ENCODE measurements at places on chromosomes 5 and 9.
A peak's percentile ranks its signal among the peaks of the same experiment; 100 is the strongest.

- no peak for DNase-seq
Measured at GRCh38 chr9:297104-297972, 82.7 kb downstream of the DOCK8 start.

- DNase-seq = no peak
Measured at GRCh38 chr5:168179192-168179593, 112.3 kb upstream of the WWC1 start.

DNA sequence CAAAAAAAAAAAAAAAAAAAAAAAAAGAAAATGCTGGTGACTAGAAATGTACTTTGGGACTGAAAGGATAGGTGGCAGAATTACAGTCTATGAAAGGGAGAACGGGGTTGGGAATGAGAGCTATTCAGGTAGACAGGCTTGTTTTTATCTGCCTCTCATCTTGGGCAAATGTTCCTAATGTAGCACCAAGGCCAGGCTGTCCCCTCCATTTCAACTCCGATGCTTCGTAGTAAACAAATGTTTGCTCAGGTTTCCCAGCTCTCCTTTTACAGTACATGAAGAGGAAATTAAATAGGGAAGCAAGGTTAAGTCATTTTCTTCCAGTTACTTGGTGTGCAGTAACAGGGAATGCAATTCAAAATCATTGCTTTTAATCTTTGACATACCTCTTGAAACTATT lies 4.4 kb upstream of the BASP1 start:
- no peak for DNase-seq

- DNase-seq = no peak
Measured at GRCh38 chr5:93017376-93017775, 563.6 kb downstream of the NR2F1-AS1 start.

DNA sequence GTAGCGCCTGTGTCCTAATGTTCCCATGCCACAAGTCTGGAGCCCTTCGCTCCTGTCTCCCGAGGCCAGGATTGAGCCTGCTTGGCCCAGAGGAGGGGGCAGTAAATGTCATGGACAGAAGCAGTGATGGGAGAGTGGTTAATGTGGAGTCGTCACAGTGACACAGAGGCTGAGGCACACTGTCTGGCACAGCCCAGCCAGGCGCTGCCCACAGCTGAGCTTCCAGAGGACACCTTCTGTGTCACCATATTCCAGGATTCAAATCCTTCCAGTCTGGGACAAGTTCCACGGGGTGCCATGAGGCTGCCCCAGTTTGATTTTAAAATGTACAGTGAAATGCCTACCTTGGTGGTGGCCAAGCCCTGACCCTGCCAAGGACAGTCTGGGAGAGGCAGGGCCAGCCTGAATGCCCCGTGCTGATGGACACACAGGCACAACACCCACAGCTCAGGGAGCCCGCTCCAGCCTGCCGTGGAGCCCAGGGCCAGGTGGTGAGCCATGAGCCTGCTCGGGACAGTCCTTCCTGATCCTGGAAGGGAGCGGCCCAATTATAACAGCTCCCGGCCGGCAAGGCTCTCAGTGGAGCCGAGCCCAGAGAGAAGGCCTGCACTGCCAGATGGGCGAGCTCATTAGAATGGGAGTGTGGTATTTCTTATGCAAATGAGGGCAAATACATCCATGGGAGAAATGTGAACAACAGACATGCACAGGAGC lies 99.1 kb upstream of the RUFY1 start:
- no peak for DNase-seq

GRCh38 chr9:22255337-22255736 lies 191.3 kb upstream of the DMRTA1 start:
- DNase-seq = no peak

DNA sequence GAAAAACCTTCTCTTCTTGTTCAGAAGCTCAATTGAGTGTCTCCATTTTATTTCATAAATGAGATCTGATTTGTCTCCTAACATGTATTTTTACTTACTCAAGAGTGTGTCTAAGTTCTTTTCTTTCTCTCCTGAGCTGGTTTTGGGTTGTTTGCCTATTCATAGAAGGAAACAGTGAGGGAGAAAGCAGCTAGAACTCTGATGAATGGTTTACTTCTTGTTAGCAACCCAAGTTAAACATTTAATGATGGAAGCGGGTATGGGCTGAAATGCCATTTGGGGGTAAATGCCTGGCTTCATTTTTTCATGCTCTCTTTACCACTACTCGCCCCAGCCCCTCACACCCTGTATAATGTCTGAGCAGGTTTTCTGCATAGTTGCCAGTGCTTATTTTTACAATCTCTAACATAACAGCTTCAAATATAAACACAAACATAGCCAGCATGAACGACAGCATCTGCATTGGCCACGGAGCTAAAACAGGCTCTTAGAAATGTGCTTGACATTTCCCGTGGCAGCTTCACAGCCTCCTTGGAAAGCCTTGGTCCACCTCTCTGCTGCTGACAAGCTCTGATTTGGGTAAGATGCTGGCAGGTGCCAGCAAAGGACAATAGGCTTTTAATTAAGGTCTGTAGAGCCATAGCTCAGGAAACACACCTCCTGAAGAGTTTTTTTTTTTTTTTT lies 321.1 kb downstream of the ARHGEF28 start:
- peak; percentile 44 for DNase-seq

DNA sequence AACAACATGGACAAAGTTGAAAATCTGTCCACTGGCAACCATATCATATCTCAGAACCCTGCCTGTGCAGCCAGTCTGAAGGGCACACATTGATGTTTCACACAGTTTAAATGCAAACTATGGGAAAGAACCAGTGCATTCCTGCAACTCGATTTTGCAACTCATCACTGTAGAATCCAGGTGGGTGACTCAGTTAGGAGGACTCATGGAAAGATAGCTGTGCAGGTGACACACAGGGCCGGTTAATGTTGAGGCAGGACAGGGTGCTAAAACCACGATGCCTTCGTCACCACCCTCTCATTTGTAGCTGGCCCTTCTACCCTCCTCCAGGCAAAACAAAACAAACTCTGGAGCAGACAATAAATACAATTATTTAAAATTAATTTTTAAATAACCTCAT lies 62.8 kb downstream of the TLE1 start:
- no peak for DNase-seq

Data from COR-L47 (cell line).